ENCODE measurements at places on chromosomes 2 and 18.
A peak's percentile ranks its signal among the peaks of the same experiment; 100 is the strongest.

DNA sequence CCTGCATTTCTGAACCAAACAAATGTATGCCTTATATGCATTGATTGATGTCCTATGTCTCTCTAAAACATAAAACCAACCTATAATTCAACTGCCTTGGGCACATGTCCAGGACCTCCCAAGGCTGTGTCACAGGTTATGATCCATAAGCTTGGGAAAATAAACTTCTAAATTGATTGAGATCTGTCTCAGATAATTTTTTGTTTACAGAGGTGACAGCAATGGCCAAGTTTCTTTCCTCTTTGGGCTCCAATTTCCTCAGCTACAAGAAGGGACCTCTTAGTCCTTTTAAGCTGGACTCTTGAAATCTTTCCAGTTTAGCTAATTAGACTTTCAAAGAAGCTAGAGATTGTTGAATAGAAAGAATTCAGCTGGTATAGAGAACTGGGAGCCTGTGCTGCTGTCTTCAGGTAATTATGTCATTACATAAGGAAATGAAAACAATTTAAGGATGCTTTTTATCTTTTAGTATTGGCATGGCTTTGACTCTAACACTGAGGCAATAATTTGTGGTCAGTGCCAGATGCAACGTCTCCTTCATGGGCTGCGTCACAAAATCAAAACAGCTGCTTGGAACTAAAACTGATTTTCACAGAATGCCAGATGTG, 412.1 kb upstream of the TRIB2 start:
- DNase-seq: no peak

DNA sequence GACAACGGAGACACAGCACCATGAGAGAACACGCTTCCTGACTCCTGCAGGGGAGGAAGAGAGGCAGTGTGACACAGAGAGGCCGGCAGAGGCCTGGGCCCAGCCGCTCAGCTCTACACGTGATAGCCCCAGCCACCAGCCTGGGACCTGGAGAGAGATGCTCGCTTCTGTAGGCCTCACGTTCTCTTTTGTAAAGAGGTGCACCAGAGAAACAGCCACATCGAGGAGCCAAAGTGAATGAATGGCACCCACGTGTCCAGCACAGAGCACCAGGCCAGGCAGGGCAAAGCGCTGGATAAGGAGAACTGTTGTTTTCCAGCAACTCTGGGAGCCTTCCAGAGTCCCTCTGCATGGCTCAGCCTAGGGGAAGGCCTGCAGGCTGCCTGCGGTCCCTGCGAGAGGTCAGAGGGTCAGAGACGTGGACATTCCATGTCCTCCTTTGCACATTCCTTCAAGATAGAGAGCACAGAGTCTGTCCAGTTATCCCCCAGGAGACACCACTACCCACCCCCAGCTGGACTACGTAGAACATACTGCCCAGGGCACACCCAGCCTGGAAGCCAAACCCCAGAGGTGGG, 14.2 kb downstream of the LIMS2 start:
- DNase-seq: peak; percentile 52

GRCh38 chr2:6024784-6025183, 332.6 kb downstream of the SOX11 start:
- DNase-seq: no peak

DNA sequence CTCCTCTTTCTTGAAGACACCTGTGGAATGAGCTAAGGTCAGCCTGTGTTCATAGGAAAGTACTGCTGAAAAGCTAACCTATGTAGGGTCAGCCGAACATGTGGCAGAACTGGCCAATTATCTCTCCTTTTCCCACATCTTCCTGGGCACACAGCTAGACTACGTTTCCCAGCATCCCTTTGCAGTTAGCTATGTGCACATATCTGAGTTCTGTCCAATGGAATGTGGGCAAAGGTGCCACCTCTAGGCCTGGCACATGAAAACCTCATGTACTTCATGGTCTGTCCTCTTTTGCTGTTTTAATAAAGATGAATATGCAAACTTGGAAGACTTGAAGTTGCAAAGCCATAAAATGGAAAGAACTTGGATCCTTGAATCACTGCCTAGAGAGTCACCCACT, 352.6 kb downstream of the TNS1 start:
- peak; percentile 10 for DNase-seq

DNA sequence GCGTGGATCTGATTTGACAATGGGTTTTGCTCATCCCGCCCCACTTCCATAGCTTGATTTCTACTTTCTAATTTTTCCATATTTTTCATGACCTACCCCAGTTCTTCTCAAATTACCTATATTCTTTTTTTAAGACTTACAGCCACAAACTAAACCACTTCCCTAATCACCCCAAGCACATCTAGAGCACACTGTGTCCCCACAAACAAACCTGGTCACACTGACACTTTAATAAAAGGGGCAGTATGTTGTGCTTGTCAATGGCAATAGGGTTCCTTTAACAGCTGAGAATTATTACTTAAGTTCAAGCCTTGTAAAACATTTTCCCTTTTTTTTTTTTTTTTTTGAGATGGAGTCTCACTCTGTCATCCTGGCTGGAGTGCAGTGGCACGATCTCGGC, 47.1 kb downstream of the MREG start:
- no peak for DNase-seq

DNA sequence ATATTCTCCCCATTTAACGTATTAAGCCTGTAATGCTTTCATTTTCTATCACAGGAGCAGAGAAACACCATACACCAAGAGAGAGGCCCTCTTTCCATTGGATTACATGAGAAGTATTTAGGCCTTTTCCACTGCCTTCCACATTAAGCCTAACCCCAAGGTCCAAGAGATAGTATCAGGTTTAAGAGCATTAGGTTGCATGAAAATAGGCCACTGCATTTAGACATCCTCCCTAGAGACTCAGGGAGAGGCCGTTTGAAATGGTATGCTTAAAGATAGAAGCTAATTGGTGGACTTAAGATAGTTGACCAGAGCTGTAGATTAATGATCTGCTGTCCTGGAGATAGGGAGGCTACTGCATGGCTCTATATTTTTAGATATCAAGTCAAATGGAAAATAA, 128.5 kb upstream of the PTPRM start:
- DNase-seq: no peak

- no peak for DNase-seq
These were observed 1223.5 kb upstream of the FAM98A start for GRCh38 chr2:34822616-34823015.

GRCh38 chr2:58283931-58284330, 42.8 kb upstream of the FANCL start:
- no peak for DNase-seq

GRCh38 chr18:23640052-23640451, 22.7 kb downstream of the ANKRD29 start:
- DNase-seq: no peak

DNA sequence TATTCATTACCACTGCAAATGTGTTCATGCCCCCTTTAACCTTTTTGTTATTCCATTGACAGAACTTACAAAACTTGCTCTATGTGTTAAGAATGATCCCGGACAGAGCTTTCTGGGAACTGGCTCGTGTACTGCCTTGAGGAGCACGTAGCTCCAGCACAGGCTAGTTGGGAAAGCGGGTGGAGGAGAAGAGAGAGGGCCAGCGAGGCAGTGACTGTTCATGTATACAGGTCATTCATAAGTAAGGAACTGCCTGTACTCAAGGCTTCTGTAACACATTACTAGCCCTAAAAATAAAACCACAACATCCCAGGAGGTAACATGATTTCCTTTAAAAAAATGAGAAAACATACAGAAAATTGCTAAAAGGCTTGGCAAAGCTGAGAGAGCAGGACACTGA, 109.0 kb downstream of the STK39 start:
- no peak for DNase-seq
